Activated T-cell treated with anti-CD3 and anti-CD28 coated beads for 1 hour (primary cell): ENCODE measurements at places on chromosomes 2 and 18.

GRCh38 chr2:150581717-150582472 lies 94.4 kb upstream of the RND3 start:
- no peak for DNase-seq

DNA sequence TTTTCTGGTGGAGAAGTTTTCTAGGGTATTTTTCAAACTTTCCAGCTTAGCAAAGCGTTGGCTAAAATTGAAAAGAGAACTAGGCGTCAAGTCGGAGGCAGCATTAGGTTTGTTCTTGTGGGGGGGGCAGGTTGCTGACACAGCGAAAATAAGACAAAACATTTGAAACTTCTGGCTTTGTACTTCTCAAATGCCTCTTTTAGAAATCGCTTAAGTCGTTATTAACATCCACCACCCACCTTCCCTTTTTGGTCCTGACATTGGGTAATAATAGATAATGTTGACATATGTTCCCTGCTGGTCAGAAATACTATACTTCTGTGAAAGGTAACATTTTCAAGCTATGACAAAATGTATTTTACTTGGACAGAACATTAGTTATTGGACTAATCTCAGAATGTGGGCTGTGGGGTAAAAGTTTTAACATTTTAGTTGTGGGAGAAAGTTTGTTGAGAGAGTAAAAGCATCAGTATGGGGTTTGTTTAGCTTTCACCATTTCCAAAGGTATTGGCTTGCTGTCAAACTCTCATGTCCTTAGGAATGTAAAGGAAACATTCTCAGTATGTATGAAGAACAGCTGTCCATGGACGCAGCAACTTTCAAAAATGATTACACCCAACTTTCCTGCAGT lies 88.1 kb upstream of the ZEB2 start:
- DNase-seq: no peak

DNA sequence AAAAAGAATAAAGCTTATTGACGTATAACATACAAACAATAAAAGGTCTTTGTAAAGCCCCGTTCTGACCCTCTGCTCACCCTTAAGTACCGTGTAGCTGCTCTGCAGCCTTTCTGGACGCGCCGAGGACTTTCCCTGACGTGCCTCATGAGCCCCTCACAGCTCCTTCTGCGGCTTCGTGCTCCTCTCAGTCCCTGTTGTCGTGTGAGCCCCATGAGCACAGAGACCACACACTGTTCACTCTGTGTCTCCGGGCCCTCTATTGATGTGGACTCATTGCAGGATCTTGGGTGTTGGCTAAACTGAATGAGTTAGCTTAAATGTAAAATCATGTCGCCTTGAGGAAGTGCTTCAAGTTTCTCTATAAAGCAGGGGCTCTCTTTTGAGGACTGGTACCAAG lies 43.6 kb upstream of the INHBB start:
- no peak for DNase-seq

DNA sequence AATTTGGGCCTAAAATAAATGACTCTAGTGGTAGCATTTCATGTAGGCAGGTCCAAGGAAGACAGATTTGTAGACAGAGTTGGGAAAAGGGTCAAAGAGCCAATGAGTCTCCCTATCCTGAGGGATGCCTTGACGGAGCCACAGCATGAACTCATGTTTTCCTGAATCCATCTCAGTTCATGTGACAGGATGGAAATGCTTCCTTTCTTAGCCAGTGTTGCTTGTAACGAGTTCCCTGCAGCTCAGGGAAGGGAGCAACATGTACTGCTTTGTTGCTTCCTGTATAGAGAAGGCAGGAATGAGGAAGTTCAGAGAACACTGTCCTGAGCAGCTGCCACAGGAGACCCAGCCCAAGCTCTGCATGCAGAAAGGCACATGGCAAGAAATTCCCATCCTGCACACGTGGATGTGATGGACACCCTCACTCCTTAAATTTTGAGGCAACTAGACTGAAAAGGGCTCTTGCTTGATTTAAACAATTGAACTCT lies 27.9 kb downstream of the TMEM17 start:
- no peak for DNase-seq

GRCh38 chr2:177164584-177165052 lies 48.0 kb upstream of the HNRNPA3 start:
- DNase-seq: peak; percentile 78
